NCI-H510A (cell line): ENCODE measurements at places on chromosomes 2 and 18.

GRCh38 chr18:36519358-36519757, 221.8 kb downstream of the FHOD3 start:
- no peak for DNase-seq

GRCh38 chr18:48106976-48107781, 176.7 kb upstream of the SMAD2 start:
- DNase-seq: no peak

GRCh38 chr18:4888251-4889040, 308.6 kb downstream of the AKAIN1 start:
- no peak for DNase-seq

DNA sequence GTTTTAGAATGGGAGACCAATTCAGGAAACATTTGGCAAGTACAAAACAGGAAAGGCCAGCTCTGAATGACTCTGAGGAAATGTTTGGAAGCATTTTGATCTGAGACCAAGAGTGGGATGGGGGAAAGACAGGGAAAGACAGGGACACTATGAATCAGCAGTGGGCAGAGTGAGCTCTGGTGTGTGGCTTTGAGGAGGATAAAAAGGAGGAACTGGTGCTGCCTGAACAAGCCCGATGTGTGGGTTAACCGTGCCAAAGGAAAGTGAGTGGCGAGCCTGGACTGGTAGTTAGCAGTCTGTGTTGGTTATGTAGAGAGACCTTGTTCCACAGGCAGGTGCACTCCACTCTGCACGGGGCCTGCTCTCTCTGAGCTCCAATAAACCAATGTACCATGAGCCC, 5.3 kb downstream of the MFSD6 start:
- no peak for DNase-seq

- DNase-seq: no peak
These were observed 258.3 kb downstream of the SS18 start for GRCh38 chr18:25832001-25832604.

- DNase-seq: no peak
These were observed 354.6 kb upstream of the SETBP1 start for GRCh38 chr18:44325903-44326635.

DNA sequence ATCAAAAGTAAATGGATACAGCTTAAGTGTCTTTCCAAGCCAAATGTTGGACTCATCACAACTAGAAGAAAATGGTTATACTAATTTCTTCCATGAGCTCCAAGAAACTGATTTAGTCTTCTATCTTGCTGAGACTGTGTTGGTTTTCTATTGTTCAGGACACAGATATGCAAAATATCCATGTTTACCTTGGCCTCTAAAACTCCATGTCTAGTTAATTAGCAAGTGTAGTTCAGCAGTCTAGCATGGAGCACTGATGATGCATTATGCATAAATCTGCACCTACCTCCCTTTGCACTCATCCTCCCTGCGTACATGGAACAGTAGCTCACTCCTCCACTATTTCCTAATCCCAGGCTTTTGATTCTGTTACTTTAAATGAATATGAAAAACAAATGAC, 731.4 kb upstream of the CHAC2 start:
- no peak for DNase-seq

GRCh38 chr2:112629224-112629623, 16.5 kb upstream of the SLC20A1 start:
- no peak for DNase-seq

GRCh38 chr18:24942144-24942543, 409.8 kb downstream of the ZNF521 start:
- DNase-seq: no peak

GRCh38 chr2:24048769-24049484, 614 bp upstream of the FKBP1B start:
- DNase-seq: no peak

DNA sequence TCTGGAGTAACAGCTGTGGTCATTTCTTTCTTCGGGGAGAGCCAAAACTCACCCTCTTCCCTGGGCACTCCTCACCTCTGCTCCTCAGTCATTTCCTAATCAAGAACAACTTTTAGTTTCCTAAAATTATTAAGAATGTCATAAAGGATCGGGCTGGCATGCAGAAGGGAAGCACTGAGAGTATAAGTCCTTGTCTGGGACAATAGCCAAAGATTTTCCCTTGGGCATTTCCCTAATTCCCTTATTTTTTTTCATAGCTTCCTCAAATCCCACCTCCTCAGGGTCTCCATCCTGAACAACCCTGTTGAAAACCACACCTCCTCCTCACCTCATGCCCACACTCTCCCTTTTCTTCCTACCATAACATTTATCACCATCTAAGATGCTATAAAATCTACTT, 115.0 kb downstream of the MREG start:
- DNase-seq: no peak

DNA sequence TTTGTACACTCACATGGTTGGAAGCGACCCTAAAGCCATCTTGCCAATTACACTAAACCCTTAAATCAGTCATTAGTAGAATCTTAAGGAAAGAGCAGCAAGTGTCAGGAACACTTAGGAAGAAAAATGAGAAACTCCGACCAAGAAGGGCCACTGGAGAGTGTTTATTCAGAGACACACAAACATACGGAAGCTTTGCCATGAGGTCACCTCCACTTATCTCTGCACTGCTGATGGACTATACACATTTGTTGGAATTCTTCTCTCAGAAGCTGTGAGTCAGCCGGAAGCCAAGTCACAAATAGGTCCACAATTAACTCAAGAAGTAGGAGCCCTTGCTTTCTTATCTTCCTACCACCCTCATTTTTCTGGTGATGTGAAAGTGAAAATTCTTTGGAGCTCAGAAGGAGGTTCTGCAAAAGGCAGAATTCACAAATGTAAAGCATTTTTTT, 21.6 kb downstream of the BMP10 start:
- DNase-seq: no peak

DNA sequence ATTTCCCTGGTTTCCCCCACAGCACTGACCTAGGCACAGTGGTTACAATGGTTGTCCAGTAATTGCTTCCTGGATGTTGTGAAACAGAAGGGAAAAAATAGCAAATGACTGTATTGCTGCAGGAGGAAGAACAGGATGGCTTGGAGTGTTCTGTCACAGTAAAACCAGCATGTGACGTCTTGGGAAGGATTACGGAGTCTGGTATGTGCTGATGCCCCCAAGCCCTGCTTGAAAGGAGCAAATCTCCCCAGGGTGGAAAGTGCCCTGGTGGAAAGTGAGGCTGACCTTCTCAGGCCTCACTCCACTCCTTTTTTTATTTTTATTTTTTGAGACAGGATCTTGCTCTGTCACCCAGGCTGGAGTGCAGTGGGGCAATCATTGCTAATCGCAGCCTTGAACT, 7.8 kb downstream of the RAB11FIP5 start:
- DNase-seq: no peak

GRCh38 chr2:162520959-162521358, 177.0 kb downstream of the GCA start:
- DNase-seq: no peak

- no peak for DNase-seq
These were observed 47.0 kb downstream of the REV1 start for GRCh38 chr2:99442837-99443236.

GRCh38 chr18:69097349-69097748, 299.5 kb downstream of the CCDC102B start:
- no peak for DNase-seq

DNA sequence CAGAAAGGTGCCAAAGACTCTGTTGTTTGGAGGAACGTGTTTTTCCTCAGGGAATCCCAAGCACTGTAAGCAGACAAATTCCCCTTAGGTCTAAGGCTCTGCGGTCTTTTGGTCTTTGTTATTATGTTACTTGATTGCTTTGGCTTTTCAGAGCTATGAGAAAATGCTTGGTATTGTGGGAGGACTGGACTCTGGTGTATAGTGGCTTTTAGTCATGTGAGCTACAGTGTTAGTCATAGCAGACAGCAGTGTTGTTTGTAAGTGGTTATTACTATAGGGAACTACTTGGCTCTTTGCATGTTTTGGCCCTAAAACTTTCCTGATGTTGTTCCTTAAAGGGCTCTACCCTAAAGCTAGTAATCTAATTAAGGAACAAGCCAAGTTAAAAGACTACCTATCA, 956.2 kb upstream of the LRATD1 start:
- DNase-seq: no peak

GRCh38 chr2:72143441-72144273, 4.0 kb downstream of the CYP26B1 start:
- DNase-seq: no peak

- DNase-seq: no peak
These were observed 15.9 kb downstream of the FN1 start for GRCh38 chr2:215419769-215420470.

- DNase-seq: no peak
These were observed 261.5 kb upstream of the SIX3 start for GRCh38 chr2:44679990-44680389.

DNA sequence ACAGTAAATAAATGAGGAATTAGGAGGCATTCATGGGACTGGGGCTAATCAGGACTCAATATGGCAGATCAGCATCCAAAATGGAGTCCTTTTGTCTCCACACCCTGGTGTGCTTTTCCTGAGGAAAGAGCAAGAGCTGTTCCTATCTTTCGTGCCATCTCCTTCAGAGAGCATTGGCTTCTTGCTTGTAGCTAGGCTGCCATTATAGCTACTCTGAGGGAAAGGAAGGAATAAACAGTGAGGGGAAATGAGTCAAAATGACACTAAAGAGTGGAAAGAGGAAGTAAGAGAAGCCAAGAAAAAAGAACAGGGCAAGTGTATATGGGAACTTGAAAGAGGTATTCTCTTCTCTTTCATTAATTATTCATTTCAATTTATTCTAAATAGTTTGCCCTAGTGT, 8.4 kb upstream of the NMI start:
- no peak for DNase-seq

DNA sequence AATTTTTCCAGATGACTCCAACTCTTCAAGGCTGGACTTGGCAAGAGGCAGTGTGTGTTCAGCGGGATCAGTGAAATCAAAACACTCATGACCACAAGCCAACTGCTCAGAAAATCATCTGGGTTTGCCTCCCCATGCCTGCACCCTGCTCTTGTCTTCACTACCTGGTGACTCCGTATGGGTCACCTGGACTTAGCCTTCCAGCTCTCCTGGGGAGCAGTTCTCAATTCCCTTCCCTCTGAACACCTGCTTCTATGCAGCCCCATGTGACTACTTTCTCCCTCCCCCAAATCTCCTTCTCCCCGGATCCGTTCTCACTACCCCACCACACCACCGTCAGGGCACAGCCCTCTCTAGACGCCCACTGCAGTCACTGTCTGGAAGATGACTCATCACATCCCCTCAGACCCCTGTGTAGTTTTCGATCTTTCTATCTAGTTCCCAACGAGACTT, 130.2 kb upstream of the ID2 start:
- DNase-seq: no peak

DNA sequence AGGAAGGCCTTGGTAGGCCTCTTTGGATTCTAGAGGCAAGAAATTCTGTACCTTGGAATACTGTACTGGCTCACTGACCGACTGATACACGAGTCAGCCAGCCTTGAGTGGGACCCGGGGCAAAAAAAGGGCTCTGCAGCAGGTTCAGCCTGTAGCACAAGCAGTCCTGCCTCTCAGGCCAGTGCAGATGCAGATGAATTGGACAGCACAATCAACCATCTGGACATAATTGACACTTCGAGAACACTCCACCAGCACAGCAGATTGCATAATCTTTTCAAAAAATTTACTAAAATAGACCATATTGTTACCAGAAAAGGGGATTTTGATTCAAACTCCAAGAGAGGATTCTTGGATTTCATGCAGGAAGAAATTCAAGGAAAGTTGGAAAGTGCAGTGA, 241.6 kb downstream of the RPIA start:
- no peak for DNase-seq
